ENCODE measurements at places on chromosomes 4 and X.

- no peak for DNase-seq
Observed at GRCh38 chrX:47797084-47797483, 39.6 kb upstream of the ZNF81 start.

GRCh38 chr4:112318239-112319142 lies 21.3 kb downstream of the ALPK1 start:
- DNase-seq: no peak

- no peak for DNase-seq
Observed at GRCh38 chrX:4925911-4926310, 1212.5 kb upstream of the PRKX start.

DNA sequence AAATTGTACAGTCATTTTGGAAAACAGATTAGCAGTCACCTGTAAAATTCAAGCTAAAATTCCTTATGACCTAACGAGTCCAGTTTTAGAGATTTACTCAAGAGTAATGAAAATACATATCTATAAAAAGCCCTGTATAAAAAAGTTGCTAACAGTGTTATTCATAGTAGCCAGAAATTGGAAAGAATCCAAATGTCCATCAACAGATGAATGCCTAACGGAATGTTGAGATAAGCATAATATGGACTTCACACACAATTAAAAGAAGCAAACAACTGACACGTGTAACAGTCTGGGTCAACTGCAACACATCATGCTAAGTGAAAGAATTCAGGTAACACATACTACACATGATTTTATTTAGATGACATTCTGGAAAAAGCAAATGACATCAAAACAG lies 584.8 kb upstream of the AGA start:
- no peak for DNase-seq

DNA sequence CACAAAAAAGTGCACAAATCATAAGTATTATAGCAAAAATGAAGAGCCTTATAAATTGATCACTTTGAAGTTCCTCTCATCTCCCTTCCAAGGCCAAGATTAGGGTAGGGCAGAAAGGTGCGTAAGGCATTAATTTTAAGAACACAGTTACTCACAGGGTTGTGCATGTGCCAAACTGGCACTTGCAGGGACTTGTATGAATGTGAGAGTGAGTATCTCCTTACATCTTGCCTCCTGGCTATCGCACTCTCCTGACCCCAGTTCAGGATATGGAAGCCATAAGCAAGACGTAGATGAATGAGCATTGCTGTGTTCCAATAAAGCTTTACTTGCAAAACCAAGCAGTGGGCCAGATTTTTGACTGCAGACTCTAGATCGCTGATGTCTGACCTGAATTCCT lies 510.1 kb upstream of the AADAT start:
- no peak for DNase-seq

- no peak for DNase-seq
Observed at GRCh38 chrX:3712051-3712869, 1.2 kb downstream of the PRKX start.

DNA sequence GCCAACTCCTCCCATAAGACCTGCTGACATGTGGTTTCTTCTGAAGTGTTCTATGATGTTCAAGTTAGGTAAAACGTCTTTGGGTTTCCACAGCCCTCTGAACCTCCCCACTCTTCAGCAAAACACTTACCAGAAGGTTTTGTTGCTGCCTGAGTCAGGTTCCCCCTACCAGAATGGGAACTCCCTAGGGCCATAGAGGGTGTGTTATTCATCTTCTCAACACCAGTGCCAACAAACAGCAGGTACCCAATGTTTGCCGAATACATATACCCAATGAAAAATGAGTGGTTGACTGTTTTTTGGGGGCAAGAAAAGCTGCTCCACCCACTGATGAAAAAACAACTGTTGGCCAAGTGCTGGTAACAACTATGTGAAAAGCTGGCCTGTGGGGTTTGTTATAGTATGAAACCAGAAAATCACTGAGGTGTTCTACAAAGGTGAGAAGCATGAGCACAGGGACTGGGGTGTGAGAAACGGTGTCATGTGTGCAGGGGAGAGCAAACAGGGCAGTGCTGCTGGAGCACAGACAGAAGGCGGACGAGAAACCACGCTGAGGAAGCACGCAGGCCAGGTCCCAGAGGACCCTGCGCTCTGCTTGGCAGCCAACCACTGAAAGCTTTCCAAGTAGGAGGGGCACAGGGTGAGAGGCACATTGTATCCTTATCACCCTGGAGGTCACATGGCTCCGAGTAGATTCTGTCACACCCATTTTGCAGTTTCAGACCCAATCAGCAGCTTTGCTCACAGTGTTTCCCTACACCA lies 28.8 kb downstream of the ATP8A1 start:
- no peak for DNase-seq

- DNase-seq: no peak
Observed at GRCh38 chrX:115490814-115491213, 70.2 kb upstream of the PLS3 start.

DNA sequence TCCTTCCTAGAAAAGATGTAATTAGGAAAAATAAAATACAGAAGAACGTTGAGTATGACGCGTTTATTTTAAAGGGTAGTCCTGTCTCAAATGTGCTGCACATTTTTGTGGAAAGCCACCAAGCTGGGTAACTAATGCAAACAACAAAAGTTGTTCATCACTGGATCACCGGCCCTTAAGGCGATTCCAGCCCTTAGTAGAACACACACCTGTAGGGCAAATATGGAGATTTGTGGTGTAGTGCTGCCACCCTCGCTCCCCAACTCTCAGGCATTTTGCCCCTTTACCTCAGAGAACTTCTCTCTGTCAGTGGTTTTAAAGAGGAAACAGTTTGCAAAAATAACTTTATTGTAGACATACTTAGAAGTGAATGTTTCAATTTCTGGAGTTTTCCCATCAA lies 1.9 kb downstream of the TBL1X start:
- no peak for DNase-seq

- DNase-seq: no peak
Observed at GRCh38 chrX:73977542-73978169, 326.3 kb upstream of the ZCCHC13 start.

DNA sequence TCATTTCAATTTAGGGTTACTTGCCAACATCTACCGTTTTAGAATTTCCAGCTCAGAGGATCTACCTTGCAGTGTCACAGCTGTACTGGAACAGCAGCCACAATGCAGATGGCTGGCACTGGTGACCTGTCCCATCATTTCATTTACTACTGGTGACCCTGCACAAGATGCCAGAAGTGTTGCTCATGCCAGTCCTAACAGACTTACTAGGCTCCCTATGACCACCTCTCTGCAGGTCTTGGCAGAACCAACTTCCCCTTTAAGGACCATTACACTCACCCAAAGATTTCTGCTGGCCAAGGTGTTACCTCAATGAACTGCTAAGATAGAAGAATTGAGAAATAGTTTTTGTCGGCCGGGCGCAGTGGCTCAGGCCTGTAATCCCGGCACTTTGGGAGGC lies 106.9 kb downstream of the C4orf51 start:
- DNase-seq: no peak

DNA sequence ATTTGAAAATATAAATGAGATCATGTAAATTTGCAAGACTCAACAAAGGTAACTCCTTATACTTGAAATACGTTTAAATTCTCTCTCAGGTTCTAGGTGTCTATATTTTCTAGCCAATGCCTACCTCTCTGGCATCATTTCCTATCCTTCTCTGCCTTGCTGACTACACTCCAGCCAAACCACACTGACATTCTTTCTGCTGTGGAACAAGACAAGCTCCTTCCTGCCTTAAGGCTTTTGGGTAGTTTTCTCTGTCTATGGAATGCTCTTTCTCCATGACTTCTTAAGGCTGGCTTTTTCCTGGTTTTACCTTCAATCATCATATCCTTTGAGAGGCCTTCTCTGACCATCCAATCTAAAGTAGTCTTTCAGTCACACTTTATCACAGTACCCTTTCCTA lies 201.0 kb downstream of the SPRY1 start:
- DNase-seq: peak; percentile 31

DNA sequence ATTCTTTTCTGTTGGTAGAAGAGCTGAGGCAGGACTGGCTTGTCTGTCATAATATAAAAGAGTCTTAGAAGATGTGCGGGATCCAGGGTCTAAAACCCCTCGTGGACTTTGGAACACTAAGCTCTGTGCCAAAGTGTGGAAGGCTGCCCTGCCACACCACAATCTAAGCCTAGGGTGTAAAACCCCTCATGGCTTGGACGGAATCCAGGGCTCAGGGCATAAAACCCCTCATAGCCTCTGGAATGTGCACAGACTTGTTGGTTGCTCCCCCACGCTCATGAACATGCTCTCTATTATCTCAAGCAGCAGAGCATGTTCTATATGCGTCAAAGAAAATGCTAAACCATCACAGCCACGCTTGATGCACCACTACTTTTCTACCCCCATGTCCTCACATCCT lies 483.6 kb downstream of the GABRG1 start:
- DNase-seq: no peak

GRCh38 chrX:15790769-15791290 lies 546 bp downstream of the ZRSR2 start:
- DNase-seq: no peak

DNA sequence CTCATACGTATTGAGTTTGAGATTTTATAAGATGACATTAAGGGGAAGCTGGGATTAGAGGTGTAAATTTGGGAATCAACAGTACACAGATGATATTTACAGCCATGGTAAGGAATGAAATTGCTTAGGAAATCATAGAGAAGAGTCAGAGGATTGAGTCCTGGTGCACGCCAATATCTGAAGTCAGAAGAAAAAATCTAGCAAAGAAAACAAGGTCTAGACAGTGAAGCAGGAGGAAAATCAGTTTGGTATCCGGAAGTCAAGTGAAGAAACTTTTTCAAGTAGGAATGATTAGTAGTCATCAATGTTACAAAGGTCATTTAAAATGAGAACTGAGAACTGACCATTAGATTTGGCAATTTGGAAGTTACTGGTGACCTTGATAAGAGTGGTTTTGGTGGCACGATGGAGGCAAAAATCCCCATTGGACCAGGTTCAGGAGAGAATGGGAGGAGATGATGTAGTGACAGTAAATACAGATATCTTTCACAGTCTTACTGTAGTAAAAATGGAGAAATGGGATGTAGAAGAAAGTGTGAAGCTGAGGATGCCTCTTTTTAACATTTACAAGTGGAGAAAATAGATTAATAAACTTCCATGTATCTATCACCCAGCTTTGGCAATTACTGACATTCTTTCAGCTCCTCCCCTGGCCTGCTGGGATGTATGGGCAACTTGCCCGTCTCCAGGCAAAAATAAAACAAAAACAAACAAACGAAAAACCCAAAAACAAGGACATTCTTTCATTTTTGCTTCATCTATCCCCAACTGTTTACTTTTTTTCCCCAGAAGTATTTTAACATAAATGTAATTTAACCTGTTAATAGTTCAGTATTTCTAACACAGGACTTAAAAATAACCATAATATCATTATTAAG lies 11.4 kb upstream of the GPR34 start:
- no peak for DNase-seq

DNA sequence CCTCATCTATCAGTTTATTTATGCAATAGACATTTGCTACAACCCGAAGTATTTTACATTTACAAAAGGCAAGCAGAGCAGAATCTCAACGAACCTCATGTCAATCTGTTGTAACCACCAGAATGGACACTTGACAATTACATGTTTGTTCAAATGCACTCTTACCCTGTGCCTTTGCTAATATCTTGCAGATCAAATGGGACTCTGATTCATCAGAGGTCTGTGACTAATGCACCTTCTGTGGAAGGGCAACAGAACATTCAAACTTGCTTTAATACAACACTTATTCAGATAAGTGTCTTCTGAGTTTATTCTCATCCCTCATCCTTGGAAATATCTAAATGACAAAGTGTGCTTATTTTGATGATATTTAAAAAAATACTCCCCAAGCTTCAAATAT lies 644.7 kb upstream of the PCDH10 start:
- DNase-seq: no peak

DNA sequence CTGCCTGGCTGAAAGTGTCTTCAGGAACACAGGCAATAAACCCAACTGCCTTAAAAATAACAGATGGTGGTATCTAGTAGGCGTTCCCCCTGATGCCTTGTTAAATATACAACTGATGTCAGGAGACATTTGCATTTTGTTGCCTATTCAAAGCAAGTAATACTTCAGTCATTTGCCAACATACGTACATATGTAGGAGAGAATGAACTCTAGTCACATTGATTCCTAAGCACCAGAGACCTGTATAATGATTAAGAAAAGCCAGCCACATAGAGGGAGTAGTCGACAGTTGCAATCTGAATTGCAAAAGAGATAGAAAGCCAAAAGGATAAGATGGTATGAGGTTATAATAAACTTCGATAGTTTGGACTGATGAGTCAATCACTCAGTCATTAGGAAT lies 191.0 kb upstream of the EMCN start:
- DNase-seq: no peak

DNA sequence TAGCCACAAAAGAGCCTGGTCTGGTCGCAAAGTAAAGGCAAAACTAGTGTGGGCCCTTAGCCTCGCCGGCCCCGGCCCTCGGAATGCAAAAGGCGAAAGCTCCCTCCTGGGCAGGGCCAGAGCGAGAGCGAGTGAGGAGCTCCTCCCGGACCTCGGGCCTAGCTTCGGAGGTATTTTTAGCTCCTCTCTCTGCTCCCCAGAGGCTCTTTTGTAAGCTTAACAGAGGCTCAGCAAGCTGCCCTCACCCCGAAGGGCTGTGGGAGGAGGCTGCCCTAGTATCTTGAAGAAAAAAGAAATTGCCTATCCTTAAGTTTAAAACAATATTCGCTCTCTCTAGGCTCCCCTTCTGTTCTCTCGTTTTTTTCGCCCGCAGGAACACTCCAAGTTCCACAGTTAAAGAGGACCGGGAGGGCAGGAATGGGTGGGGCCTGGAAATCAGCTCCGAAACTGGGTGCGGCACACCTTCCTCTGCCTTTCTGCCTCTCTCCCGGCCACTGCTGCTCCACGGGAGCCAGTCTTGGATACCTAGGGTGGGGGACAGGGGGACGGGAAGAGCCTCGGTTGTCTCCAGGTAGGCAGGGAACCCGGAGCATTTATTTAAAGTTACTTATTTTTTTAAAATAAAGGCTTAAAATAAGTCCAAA lies 12.1 kb downstream of the HAND2 start:
- no peak for DNase-seq
